GM06990 (cell line): ENCODE measurements at places on chromosomes 6 and 20.

- DNase-seq = no peak
Measured at GRCh38 chr6:45964300-45964699, 51.4 kb downstream of the CLIC5 start.

- DNase-seq = no peak
Measured at GRCh38 chr20:59456342-59457279, 147.7 kb upstream of the PHACTR3 start.

GRCh38 chr20:8291873-8292272, 159.8 kb downstream of the PLCB1 start:
- no peak for DNase-seq

- no peak for DNase-seq
Measured at GRCh38 chr20:33061658-33062028, 7.9 kb downstream of the BPIFB3 start.

DNA sequence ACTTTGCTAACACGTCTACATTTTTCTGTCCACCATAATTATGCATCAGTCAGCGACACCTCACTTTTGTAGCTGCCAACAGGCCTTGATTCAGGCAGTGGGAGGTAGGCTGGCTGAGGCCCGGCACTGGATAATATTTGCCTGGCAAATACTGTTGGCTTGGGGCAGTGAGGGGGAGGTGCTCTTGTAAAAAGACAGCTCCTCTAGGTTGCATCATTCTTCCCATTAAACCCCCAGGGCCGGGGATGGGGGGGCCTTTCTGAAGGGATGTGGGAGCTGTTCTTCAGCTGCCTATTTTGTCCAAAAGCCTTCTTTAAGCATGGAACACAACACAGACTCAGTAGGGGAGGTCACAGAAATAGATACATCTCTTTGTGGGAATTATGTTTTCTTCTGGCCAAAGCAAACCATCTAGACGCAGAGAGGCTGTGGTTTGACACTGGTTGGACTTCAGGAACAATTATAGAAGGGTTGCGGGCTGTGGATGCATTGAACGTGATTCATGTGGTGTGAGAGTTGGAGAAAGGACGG, 338.3 kb upstream of the NT5E start:
- no peak for DNase-seq

DNA sequence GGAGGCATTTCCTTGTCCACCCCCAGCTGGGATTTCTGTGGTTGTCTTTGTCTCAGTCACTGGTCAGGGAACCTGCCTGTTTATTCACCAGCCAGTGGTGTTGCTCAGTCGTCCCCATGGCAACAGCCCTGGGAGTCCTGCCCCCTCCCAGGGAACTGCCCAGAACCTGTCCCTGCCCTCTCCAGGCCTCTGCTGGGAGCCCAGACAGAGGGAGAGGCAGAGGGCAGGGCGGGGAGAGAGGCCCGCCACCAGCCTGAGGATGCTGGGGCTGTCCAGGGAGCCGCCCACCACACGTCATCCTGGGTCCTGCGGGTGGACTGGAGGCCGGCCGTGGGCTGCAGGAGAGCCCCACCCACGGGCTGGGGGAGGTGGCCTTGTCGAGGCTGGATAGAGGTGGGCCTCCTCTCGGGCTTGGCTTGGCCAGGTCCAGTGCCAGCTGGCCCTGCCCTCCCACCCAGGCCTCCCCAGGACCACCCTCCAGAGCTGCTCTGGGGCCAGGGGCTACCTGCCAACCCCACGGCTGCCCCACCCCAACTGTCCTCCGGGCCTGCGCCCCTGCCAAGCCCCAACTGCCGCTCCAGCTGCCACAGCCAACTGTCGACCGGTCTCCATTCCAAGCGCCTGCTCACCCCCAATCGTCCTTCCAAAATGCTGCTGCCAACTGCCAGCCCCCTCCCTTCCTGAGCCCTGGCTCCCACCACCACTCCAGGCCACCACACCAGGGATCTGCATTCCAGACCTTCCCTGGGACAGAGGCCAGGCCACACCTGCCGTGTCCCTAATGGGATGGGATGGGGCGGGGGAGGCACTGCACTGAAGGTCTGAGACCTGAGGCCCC, 4.2 kb upstream of the ZBTB46 start:
- DNase-seq = no peak

DNA sequence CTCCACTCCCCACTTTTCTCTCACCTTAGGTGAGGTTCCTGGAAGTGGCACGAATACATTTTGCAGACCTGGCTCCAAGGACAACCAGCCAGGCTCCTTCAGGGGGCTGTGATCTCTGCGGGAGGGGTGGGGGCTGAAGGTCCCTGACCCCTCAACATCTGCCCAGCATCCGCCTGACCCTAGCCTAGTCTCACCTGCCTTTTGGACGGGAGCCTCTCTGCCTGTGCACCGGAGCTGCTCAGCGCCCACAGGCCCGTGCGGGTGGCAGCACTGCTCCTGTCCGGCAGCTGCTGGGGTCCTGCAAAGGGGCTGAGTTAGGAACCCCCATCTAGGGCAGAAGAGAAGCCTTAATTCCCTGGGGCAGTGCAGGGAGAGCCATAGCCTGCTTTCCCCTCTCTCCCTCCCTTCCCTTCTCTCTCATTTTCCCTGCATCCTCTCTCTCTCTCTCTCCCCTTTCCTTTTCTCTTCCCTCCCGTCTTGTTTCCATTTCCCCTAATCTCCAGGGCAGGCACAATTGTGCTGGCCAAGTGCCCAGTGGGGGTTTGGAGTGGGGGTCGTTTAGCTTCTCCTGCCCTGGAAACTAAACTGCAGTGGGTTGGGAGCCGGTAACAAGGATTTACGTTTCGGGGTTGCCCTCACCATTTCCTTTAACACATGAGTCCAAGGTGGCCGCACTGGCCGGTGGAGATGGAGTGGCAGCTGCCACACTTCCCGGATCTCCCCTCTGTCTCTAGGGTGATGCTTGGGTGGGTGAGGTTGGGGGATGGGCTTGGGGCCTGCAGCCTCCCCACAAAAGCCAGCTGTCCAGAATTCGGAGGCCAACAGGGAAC, 54.1 kb downstream of the CTCFL start:
- no peak for DNase-seq

GRCh38 chr6:98498866-98499265, 335.5 kb upstream of the POU3F2 start:
- DNase-seq = no peak
